ENCODE measurements at places on chromosomes 6 and 20.

- no peak for DNase-seq
Observed at GRCh38 chr6:36627801-36628246, 33.7 kb downstream of the SRSF3 start.

- DNase-seq, result no peak
Observed at GRCh38 chr6:46637145-46637544, 15.5 kb downstream of the CYP39A1 start.

- DNase-seq, result no peak
Observed at GRCh38 chr20:32534661-32535240, 50.4 kb downstream of the NOL4L start.

- DNase-seq, result no peak
Observed at GRCh38 chr6:38730140-38730862, 15.2 kb downstream of the DNAH8 start.

GRCh38 chr6:96394727-96395126 lies 126.9 kb upstream of the UFL1 start:
- no peak for DNase-seq

DNA sequence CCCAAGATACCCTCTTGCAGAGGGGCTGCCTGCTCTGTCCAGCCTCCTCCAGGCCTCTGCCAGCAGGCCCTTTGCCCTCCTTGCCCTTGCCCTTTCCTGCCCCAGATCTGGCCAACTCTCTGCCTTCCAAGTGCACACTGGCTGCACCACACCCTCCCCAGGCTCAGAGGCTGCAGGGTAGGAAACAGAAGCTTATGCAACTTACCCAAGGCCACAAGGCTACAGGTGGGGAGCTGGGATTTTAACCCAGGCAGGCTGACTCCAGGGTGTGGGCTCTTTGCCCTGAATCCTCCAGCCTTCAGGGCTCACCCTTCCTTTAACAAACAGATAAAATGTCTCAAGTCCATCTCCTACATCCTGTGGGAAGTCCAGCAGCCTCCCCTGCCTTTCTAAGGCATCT lies 14.5 kb upstream of the TRAF3IP2 start:
- DNase-seq, result no peak

DNA sequence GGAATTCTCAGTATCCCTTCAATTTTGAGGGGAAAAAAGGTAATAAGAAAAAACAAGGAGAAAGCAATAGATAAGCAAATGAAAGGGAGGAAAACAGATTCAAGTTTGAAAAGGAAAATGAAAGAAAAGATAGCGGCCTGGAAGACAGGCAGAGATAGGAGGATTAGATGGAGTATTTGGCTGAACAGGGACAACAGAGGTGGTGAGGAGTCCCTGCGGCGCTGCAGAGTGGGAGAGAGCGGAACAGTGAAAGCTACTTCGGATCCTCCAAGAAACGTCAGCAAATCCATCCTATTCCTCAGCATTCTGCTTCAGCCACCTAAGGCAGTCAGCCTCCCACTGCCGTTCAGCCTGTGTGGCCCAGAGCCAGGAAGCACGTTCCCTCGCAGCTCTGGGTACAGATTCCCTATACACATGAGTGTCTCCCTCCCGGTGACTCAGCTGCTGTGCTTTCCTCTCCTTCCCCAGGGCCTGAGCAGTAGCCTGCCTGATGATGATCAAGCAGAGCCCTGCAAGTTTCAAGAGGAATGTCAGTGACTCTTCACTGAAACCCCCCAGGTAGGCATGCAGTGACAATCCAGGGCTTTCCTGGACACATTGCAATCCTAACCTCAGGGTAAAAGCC lies 43.4 kb upstream of the CDYL start:
- DNase-seq, result no peak

DNA sequence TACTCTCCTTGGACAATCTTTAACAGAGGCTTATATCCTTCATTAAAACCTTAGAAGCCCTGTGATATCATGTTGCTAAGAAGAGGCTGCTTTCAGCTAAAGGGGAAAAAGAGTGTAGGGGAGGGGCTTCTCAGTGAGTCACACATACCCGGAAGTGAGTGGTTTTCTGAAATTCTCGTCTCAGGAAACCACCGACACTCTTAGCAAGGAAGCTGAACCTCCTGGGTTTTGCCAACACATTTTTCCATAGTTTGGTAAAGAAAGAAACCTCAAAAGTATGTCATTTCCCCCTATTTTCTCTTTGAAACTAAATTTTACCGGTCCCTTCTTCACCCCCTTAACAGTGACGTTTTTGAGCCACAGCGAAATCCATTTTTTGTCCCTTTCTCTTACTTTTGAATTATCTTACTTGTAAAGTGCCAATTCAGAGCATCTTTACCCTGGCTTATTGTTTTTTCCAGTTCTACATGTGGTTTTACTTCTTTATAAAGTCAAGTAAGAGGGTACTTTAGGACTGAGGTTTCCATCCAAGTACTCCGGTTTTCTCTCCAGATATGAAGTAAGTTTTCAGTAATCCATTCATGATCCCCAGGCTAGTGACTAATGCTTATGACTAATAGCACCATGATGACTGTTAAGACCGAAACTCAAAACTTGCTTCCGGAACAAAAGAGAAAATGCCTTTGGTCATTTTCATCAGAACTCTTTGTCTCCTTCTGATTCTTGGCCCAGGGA lies 219.3 kb downstream of the ARHGAP18 start:
- DNase-seq, result no peak

DNA sequence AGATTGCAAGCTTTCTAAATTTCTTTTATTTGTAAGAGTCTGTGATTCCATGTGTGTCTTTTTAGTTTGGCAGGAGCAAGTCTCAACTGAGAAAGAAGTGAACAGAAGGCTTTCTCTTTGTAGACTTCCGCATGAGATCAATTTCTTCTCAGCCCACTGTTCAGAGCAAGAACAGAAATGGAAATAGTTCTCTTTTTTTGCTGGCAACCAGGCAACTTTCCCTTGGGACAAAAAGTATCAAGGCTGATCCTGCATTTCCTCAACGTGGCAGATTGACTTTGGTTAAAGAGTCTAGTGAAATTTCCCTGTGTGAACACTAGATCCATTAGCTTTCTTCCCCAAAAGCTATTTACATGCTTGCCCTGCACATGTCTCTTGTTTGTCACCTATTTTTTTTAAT lies 46.8 kb upstream of the JAG1 start:
- no peak for DNase-seq

- DNase-seq, result no peak
Observed at GRCh38 chr6:151680846-151681432, 126.5 kb upstream of the ESR1 start.

DNA sequence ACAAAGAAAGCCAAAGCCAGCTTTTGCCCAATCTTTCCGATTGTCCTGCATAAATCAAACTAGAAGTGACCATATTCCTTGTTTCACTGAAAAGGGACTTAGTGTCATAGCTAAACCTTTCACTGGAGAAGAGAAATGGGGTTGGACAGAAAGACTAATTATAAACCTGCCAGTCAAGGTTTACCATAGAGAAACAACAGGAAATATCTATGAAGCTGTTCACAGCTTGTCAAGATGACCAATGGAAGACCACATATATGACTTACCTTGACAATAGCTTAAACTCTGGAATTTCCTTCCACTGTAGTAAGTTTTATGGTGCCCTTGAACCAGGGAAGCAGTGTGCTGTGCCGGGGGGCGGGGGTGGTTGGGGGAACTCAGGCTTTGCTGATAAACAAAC lies 107.7 kb upstream of the PHACTR1 start:
- no peak for DNase-seq

- no peak for DNase-seq
Observed at GRCh38 chr20:50360218-50360672, 149.9 kb upstream of the PTPN1 start.

GRCh38 chr20:53444401-53445149 lies 149.1 kb downstream of the ZNF217 start:
- DNase-seq, result no peak

DNA sequence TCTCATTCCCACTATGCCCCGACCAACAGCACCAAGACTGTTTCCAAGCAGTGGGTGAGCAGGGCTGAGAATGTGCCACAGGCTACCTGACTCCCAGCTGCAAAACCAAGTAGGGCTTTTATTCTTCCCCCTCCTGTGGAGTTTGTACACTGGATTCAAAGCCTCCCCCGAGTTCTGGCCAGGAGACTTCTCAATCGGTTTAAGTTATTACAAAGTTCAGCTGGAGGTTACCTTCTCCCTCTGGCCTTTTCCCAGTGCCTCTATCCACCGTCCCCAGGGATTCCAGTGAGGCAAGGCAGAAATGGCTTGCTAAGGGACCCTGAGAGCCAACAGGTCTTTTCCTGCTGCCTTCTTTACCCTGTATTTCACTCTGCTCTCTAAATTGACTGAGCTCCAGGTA lies 217.0 kb downstream of the ADGRG6 start:
- DNase-seq, result no peak

GRCh38 chr20:42192321-42192720 lies 574.1 kb upstream of the CHD6 start:
- no peak for DNase-seq

- DNase-seq, result no peak
Observed at GRCh38 chr6:140782941-140783340, 1349.8 kb upstream of the GJE1 start.

GRCh38 chr6:162198925-162199324 lies 528.6 kb downstream of the PRKN start:
- no peak for DNase-seq

DNA sequence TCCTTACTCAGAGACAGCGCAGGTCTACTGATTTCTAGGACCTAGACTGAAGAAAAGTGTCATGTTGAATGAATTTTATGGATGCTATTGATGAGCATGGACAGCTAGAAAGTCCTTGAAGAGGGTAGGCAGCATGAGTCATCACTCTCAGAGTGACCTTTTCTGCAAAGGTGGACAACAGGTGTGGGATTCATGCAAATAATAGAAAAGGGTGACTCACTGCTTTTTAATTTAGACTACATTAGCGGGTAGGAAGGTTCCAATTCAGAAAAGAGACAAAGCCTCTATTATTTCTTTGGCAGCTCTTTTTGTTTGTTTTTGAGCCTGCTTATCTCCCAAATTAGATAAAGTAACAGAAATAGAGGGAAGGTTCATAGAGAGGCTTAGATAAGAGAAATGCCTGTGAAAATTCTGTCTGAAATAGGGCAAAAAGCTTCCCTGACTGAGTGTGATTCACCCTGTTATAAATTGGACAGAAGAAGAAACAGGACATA lies 191.4 kb downstream of the TENT5A start:
- no peak for DNase-seq

DNA sequence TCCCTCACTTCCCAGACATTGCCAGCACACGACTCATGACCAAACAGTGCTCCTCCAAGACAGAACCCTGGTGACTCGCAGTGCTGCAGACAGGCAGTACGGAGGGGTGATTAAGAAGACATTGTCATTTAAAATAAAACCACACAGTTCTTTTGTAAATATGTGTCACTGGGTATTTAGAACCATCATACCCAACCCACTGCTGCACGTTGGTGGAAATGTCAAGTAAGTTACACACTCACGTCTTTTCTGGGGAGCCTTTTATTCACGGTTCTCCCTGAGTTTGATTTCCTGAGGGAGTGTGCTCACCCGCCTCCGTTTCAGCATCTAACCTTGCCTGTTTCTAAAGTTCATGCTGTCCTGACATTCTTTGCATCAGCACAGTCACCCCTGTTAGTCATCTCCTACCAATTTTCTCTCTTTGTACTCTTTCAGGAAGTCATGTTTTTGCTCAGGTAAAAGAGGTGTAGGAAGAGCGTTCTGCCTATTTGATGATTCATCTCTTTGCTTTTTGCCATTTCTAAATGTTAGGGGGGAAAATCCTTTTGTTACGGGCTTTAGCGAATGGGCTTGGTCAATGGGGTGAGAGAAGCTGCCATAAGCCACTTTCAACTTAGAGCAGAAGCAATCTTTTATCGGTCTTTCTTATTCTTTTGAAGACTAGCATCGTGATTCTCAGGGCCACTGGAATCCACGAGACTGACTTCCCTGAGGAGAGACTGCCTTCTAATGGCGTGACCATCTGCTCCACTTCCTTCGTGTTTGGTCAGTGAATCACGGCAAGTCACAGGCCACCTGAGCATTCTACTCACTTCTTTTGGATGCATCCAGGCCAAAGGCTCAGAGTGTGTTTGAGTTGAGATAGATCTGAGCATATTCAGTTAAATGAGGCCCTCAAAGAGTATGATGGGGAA lies 512.8 kb upstream of the JARID2 start:
- no peak for DNase-seq

GRCh38 chr6:135030056-135030473 lies 24.6 kb downstream of the HBS1L start:
- DNase-seq, result no peak

DNA sequence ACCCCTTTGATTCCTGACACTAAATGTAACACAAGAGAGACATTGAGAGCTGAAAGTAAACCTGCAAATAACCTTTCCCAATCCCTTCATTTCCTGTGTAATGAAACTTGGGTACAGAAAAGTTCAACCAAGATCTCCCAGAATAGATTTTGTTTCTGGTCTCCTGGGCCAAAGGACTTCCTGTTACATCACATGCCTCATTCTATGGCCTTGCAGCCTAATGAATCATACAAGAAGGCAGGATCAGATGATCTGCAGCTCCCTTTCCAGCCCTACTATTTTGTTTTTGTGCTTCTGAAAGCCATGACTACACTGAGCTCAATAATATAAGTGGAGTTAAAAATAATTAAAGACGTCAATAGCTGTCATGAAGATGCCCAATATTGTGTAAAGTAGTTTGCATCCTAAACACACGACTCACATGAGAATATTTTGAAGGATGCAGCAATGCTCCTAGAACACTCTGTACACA lies 73.4 kb upstream of the NOX3 start:
- no peak for DNase-seq

DNA sequence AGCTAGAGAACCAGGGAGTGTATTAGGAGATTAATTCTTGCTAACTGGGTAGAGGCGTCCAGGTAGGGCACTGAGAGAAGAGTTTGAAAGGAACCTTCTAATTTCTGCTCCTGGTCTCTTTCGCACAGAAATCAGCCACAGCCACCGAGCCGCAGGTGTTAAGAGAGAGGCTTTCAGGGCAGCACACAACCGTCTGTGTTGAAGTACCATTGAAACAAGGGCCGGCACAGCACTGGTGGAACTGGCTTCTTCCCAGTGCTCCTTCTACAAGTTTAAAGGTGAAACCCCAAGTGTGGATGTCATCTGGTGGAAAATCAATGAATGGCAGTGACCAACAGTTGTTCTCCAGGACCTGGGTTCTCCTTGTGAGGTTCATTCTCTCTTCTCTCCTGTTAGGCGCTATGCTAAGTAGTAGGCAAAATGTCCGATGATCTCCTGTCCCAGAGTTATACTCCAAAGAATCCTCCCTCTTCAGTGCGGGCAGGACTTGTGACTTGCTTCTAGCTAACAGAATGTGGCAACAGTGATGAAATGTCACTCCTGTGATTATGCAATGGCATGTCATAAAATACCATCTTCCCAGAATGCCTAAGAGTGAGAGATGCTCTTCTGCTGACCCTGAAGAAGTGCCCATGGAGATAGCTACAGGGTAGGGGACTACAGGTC lies 15.0 kb upstream of the RIN2 start:
- no peak for DNase-seq

GRCh38 chr6:147595961-147596360 lies 87.5 kb downstream of the SAMD5 start:
- no peak for DNase-seq

GRCh38 chr6:3847521-3847920 lies 1.7 kb upstream of the FAM50B start:
- no peak for DNase-seq

- DNase-seq, result no peak
Observed at GRCh38 chr6:17015551-17016381, 86.1 kb upstream of the STMND1 start.

Measured in NCI-H1092 (cell line).